ENCODE measurements at places on chromosomes 1 and 21.

DNA sequence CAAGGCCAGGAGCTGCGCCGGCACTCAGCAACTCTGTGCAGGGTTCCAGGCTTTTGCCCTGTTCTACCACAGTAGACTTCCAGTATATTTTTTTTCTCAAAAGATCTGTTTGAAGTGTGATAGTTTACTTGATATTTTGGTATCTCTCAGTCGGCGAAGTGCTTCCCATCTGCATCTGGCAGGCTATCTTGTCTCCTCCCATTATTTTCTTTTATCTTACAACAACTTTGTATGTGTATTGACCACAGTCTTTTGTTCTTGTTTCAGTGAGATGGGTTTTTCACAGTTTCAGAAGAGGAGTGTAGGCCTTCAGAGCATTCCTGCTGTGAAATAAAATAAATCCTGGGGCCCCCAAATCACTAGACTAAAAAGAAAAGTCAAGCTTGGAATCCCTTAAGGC lies 292.9 kb downstream of the PTGER3 start:
- DNase-seq = no peak

DNA sequence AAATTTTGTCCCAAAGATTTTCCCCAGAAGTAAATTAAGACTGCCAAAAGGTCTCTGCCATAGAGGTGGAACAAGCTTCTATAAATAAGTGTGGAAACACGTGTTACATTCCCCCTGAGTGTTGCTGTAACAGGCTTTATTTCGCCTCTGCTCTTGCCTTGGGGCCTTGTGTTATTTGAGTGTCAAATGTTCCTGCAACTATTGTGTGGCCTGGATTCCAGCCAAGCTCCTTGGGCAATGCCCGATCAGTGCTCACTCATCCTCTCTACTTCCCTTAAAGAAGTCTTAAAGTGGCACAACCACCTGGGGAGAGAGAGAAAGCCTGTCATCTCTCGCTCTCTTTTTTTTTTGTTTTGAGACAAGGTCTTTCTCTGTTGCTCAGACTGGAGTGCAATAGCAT lies 156.7 kb downstream of the NR5A2 start:
- DNase-seq = no peak

GRCh38 chr1:163406772-163407171 lies 85.0 kb downstream of the NUF2 start:
- DNase-seq = no peak

GRCh38 chr1:226547754-226548191 lies 791 bp upstream of the STUM start:
- DNase-seq = peak; percentile 52

GRCh38 chr1:151635479-151636072 lies 23.7 kb downstream of the SNX27 start:
- no peak for DNase-seq

- DNase-seq = peak; percentile 51
Measured at GRCh38 chr21:45138199-45139002, 64.0 kb downstream of the ADARB1 start.

DNA sequence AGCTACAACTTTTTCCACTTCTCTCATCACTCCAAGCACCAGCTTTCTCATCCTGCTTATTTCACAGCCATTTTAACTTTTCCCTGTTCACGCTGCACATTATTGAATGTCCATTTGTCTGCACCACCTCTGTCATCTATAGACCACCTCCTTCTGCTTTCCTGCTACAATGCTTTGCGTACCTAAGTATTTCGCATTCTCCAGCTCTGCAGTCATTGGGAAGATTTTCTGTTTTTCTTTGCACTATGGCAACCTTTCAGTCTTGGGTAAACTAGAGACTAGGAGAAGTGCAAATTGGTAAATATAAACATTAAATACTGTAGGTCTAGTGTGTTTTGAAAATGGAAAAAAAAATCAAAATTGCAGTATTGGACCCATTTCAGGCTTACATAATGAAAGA lies 835 bp downstream of the CCDC30 start:
- DNase-seq = no peak

DNA sequence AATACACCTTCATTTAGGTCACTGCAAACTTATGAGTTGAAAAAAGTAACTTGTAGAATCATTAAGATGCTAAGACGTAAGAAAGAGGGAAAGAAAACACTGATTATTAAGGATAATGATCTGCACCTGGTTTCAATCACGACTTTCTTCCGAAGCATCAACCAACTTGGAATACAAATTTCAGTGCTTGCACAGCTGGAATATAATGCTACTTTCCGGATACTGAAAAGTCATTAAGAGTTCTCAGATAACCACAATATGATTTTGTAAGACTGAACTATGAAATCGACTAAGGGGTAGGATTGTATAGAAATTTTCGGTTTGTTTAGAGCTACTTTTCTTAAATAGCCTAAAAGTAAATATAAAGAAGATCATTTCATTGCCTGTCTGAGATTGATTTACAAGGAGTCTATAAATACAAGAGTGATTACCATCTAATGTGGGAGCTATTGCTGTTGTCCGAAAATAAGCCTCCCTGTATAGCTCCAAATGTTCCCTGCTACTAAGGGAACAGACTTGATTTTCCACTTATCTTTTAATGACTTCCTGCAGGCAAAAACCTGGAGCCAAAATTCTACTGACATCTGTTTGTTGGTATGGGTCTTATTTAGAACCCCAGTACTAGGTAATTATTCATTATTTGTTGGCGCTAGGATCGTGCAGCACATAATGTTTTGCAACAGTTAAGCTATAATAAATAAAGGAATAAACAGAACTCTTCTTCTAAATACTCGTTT lies 673.3 kb downstream of the KCNT2 start:
- no peak for DNase-seq

DNA sequence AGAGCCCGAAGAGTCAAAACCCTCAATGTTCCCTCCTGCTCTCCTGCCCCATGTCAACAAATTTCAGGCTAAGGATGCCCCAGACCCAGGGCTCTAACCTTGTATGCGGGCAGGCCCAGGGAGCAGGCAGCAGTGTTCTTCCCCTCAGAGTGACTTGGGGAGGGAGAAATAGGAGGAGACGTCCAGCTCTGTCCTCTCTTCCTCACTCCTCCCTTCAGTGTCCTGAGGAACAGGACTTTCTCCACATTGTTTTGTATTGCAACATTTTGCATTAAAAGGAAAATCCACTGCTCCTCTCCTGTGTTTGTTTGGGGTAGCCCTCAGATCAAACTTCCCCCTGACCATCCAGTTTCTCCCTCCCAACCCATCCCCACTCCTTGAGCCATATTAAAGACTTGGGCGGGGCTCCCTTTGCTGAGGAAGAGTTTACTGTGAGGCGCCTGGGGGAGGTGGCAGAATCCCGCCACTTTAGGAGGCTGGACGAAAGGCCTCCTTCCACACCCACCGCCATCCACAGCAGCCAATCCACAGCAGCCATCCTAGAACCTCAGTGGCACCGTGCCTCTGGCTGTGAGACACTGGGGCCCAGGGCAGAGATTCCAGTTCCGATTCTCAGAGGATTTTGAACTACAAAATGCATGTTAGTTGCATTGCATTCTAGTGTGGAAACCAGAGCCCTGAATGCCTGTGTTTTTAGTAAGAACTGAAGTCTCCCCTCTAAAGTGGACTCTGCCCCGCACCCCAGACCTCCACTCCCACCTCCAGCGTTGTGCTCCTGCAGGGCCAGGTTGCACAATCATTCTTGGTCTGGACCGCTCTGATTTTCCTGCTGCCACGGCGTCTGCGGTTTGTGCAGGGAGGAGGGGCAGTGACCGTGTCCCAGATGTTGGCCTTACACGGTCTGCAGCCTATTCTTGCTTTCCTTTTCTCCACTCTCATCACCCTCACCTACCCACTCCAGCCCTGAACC lies 3.0 kb downstream of the OLFML3 start:
- DNase-seq = no peak

DNA sequence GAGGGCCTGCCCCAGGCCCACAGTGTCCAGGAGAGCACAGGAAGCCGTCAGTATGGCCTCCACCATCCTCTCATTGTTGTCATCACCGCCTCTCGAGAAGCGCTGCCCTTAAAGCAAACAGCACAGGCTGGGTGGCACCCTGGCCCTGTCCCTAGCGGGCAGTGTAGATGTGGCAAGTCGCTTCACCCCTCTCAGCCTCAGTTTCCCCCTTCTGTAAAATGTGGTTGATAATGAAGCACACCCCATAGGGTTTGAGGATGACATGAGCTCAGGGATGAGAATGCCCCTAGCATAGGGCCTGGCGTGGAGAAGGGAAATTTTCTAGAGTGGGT lies 13.4 kb downstream of the PLA2G2F start:
- no peak for DNase-seq

DNA sequence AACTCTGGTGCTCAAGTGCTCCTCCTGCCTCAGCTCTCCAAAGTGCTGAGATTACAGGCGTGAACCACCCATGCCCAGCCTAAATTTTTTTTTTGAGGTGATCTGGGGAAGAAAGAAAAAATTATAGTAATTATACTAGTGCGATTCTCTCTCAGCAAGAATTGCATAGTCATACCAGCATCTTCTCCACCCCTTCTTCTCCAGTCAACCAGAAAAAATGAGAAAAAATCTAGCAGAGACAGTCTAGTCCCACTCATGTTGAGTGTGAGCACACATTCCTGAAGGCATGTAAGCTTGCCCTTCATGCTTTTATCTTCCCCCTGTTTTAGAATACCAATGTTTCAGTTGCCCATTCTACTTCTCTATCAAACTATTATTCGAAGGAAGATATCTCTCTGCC lies 207.6 kb downstream of the S1PR1 start:
- DNase-seq = no peak

DNA sequence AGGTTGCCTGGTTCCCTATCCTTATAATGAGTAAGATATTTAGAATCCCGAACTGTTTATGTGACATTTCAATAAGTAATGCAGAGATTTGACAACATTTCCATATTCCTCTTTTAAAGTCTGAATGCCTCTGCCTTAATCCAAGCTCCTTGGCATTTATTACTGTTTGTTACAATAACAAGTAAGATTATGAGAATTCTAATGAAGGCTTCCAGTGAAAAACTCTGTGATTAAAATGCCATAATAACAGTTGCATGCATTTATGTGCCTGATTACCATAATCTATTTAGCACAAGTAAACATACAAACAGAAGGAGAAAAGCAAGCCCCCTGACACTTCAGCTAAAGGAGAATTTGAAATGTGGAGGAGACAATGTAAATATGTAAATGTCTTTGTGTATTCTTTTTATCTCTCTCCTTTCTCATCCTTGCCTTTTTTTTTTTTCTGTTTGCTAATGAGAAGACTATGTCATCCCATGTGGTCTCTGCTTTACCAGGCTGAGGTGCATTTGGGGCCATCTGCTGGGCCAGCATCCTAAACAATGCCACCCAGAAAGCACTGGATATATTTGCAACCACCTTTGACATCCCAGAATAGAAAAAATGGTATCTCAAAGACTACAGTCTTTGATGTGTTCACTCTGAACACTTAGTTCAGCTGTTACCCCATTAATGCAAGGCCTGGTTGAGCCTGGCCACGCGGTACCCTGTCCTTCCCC lies 17.2 kb upstream of the OLIG2 start:
- DNase-seq = no peak

DNA sequence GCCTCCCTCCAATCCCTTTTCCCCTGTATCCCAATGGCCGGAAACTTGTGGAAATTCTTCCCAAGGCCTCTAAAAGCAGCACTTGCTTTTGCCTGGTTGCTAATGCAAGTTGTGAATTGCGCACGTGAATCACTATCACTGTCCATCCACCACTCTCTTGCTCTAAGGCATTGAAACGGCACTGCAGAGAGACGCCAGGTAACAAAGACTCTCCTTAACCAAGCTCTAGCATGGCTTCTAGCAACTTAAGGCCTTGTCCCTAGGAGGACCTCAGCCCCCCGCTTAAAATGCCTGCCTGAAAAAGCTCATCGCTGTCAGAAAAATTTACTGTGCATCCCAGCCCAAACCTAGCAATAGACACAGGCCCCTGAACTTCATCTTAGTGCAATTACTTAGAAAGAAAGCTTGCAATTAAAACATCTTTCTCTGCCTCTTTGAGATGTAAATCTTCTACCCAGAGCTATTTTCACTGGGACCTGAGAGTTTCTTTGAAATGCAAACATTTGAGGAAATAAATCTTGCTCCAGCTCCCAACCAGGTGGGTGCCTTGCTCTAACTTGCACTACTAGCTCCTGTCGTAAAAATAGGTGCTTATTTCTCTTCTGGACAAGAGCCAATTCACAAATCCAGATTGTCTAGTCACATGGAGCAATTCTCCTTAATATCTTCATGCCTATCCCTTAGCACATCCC lies 32.9 kb upstream of the ITLN2 start:
- no peak for DNase-seq

GRCh38 chr1:109499661-109500536 lies 6.0 kb downstream of the CYB561D1 start:
- DNase-seq = peak; percentile 63

DNA sequence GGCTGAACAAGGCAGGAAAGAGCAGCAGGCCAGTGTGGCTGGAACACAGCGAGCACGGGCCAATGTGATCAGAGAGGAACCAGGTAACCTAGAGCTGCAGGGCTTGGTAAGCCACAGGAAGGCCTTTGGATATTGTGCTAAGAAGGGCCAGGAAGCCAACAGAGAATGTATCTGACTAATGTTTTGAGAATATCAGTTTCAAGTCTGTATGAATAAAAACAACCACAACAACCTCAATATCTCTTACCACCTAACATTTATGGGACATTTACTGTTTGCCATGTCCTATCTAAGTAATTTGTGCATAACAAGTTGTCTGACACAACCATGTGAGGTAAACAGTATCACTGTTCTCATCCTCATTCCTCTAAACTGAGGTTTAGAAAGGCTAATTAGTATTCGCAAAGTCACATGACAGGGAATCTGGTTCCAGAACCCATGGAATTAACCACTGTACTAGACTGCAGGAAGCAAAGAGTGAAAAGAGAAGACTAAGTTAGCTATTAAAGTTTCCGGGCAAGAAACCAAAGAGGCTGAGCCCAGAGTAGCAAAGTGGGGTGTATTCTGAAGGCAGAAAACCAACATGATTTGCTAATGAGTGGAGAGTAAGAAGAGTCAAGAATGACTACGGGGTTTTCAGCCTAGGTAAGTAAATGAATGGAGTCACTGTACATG lies 38.9 kb downstream of the SPRTN start:
- no peak for DNase-seq

- no peak for DNase-seq
Measured at GRCh38 chr1:36924282-36924811, 110.0 kb downstream of the GRIK3 start.

- no peak for DNase-seq
Measured at GRCh38 chr1:221141096-221141495, 261.9 kb downstream of the HLX start.

DNA sequence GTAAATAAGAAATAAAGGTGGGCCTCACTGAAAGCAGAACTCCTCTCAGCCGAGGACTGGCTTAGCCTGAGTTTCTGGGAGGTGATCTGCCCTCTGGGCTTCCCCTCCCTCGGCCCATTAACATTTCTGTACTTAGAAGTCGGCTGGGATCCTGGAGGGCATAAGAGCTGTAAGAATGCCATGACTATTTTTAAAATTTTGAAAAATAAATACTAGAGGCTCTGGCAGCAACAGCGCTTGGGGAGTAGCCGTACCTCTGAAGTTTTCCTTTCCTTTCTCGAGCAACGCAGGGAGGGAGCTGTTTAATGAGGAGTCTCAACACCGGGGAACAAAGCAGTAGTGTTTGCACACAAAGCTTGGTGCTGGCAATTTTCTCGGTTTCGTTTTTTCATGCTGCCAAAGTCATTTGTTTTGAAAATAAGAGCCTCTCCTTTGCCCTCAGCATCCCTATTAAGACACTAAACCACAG lies 498.7 kb downstream of the SMYD3 start:
- no peak for DNase-seq

Data from naive thymus-derived CD4-positive, alpha-beta T cell (primary cell).